ENCODE measurements at places on chromosomes 12 and 14.

- DNase-seq, result no peak
These were observed 62.0 kb downstream of the ST8SIA1 start for GRCh38 chr12:22272335-22273151.

DNA sequence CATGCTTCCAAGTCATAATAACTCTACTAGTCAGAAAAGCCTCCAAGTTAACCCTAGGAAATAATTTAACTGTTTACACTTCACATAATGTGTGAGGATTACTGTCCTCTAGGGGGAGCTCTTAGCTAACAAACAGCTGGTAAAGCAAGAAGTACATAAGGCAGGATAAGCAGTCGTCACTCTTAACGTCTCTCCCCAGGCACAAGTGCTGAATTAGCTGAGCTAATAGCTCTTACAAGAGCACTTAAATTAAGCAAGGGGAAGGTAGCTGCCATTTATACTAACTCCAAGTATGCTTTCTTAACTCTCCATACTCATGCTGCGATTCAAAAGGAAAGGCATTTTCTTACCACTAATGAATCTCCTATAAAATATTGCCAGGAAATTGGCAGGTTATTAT, 79.3 kb upstream of the TSPAN11 start:
- peak; percentile 60 for DNase-seq

- no peak for DNase-seq
These were observed 38.3 kb downstream of the PDE6H start for GRCh38 chr12:15011162-15011561.

DNA sequence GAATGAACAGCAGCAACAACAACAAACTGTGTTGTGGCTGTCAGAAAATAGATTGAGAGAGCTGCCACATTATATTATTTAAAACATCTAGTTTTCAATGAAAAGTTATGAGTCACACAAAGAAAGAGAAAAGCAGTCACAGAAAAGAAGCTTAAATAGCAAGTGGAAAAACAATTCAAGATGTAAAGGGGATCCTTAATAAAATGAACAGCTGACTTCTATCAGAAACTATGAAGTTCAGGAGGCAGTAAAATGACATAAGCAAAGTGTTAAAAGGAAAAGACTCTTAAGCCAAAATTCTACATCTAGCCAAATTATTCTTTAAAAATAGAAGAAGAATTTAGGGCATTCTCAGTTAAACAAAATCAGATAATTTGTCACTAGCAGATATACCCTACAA, 5.6 kb downstream of the CLEC14A start:
- no peak for DNase-seq

DNA sequence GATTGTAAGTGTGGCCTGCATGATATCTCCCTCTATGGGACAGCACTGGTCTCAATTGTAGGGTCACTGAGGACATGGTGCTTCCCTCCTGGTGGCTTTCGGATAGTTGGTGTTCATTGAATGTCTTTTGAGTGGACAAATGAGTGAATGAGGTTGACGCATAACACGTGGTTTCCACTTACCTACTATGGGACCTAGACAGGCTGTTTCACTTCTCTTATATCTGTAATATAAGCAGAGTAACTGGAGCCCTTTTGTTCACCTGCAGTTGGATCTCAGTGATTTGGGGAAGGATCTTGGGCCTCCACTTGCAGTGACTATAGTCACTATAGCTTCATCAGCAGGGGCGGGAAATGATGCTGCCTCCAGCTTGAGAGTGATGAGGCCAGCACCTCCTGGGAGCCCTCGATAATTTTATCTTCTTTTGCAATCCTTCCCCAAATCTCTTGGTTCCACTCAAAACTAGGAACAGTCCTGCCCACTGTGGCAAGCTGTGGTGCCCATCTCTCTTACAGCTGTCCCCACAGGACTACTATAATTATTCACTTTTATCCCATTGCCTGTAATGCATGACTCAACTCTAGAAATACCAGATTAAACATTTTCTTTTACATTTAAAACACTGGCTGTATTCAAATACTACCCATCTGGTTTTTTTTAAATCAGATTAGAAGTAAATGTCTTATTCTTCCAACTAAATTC, 242.9 kb downstream of the CHST11 start:
- no peak for DNase-seq

GRCh38 chr12:12392413-12392812, 35.5 kb downstream of the BORCS5 start:
- DNase-seq, result no peak

GRCh38 chr12:124648710-124649384, 81.4 kb upstream of the NCOR2 start:
- DNase-seq, result no peak

DNA sequence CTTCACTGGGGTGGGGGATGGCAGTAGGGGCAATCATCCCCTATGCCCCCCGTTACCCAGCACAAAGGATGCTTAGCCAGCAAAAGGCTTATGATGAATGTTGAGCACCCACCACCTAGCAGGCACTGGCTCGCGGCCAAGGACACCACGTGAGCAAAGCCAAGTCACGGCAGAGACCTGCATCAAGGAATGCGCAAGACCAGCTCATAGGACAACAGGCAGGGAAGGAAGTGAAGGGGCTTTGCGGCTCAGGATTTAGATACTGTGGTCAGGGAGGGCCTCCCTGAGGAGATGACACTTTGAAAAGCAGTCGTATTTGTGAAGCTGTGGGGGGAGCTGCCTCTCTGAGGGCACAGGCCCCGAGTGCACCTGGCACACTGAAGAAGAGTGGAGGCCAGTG, 32.8 kb downstream of the SH2B3 start:
- peak; percentile 58 for DNase-seq

GRCh38 chr12:32197421-32197820, 90.8 kb downstream of the BICD1 start:
- DNase-seq, result no peak

DNA sequence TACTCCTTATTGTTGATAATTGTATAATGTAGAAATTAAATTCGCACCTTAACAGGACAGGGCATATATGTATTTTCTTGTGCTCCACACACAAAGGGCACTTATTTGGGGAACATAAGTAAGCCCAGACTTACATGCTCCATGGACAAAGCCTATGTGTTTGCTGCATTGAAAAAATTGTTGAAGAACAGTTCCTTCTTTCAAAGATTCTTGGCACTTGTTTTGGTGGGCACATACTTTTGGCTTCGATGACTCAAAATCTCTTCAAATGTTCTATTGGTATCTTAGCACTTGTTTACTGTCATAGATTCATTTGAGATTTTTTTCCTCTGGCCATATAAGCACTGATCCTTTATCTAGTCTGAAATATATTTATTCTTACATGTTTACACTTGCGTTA, 1.4 kb upstream of the MAP4K5 start:
- peak; percentile 26 for DNase-seq

DNA sequence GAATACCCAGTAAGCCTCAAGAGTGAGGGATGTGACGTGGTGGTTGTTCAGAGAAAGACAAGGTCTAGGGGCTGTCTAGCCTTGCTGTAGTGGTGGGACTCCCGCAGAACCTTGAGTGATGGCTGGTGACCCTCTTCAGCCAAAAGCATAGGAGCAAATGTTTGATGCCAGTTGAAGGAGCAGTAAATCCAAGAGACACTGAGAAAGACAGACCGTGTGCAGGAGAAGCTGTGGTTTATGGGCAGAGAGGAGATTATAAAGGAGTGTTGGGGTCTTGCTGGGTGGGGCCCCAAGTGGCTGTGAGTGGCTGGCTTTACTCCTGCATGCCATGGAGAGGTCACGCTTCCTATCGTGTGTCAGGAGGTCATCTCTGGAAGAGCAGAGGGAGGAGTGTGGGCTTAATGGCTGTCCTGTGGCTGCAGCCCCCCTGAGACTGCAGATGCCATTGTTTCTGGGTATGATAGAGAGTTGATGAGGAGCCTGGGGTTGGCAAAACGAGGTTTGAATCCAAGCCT, 152.0 kb upstream of the CCND2 start:
- no peak for DNase-seq

- peak; percentile 94 for DNase-seq
These were observed at the start of gene WDR20 for GRCh38 chr14:102139286-102140026. WDR20 (plus strand) TSS chr14:102139897; CDS start chr14:102139924, 27 bp downstream.

DNA sequence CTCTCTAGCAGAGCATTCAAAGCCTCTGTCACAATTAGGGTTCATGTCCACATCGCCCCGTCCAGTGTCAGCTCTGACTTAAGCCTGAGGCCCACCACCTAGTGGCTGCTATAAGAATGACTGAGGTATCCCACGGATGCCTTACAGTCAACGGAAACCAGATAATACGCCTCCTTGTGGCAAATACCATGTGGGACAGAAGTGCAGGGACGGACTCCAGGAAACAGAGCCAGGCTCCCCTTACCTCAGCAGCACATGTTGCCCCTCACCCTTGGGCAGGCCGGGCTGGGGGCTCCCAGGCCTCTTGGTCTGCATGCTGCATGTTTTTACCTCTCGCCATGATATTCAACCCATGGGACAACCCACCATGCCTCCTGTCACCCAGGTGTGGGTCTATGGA, 86.3 kb downstream of the VWF start:
- DNase-seq, result peak; percentile 57

DNA sequence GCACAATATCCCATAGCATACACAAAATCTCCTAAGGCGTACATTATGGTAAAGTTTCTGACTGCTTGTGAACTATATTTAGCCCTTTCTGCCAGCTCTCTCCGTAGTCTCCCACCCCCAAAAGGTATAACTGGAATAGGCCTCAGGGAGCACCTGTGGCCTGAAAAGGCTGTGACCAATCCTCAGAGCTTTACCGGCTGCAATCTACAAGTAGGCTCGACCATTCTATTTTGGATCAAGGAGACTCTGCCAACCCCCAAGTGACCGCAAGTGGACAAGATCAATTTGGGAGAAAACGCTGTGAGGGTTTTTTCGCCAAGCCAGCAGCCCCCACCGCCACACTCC, 1.2 kb downstream of the PPTC7 start:
- peak; percentile 13 for DNase-seq

DNA sequence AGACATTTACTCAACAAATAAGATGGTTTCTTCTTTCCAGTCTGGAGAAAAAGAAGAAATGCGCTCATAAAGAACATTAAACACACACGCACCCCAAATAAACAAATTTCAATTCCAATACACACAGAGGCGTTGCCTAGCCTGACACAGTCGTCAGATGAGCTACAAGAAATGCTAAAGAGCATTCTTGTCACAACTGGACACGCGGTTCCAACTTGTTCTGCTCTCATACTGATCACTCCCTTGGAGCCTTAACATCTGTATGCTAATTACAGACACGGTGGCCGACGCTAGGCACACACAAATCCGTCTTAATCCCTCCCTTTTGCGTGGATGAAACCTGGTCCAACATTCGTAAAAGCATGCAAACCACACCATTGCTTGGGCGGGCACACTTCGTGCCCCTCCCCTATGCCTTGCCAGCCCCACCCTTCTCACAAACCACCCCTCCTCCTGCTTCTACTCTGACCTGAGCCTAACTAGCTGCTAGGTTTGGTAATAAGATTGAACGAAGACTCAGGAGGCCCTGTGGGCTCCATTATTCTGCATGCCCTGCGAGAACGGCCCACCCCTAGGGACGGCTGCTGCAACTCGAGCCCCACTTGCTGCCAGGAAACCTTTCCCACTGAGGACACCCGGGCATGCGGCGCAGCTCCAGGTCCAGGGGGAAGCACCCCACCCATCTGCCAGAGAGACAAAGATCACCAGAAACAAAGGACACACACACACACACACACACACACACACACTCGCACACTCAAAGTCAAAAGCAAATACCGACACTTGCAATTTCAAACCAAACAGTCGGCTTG, 1.2 kb downstream of the KCNK10 start:
- no peak for DNase-seq

GRCh38 chr12:77954206-77954555, 123.5 kb downstream of the NAV3 start:
- DNase-seq, result peak; percentile 31

DNA sequence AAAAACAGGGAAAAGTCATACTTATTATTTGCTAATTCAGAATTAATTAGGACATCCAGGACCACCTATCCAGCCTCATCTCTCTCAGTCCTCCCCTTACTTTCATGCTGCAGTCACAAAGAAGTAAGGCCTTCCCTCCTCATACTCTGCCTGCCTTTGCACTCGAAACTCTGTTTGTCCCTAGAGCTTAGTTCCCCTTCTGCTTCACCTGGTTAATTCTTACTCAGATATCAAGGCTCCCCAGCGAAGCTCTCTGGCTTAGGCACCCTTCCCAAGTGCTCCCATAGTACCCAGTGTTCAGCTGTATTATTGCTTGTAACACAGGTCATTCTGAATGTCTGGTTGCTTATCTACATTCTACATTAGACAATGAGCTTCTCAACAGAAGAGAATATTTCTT, 81.3 kb downstream of the ERGIC2 start:
- DNase-seq, result no peak
